ENCODE measurements at places on chromosomes 6 and 20.

DNA sequence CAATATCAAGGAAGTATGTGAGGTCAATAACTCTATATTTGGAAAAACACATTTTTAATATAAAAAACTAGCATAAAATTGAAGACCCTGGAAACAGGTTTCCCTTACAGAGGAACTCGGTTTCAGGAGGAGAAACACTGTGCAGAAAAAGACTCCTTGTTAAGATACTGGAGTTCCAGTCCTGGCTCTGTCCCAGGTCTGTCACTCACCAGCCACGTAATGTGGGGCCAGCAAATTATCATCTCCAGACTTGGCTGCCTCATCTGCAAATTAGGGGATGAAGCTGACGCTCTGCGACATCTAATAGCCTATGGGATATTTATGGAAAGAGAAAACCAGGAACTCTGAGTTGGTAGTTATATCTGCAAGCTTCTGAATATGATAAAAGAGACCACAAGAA lies 702.7 kb downstream of the EPHA7 start:
- DNase-seq = no peak

DNA sequence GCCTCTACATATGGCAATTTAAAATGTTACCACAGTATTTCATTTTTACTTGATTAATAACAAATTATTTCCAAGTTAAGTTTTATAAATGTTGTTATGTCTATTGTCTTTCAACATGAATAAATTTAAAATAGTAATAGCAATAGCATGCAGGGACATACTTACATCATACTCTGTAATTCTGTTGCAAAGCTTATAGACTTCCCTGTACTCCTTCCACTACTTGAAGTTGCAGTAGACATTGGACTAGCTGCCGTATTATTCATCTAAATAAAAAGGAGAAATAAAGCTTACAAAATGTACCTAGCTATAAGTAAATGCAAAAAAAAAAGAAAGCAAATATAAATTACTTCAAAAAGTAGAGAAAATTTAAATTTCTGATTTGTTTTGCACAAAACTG lies 12.7 kb downstream of the SUPT3H start:
- DNase-seq = no peak

DNA sequence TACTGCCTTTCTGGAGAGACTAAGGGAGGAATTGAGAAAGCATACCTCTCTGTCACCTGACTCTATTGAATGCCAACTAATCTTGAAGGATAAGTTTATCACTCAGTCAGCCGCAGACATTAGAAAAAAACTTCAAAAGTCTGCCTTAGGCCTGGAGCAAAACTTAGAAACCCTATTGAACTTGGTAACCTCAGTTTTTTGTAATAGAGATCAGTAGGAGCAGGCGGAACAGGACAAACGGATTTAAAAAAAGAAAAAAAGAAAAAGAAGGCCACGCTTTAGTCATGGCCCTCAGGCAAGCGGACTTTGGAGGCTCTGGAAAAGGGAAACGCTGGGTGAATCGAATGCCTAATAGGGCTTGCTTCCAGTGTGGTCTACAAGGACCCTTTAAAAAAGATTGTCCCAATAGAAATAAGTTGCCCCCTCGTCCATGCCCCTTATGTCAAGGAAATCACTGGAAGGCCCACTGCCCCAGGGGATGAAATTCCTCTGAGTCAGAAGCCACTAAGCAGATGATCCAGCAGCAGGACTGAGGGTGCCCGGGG lies 43.1 kb upstream of the RNF182 start:
- peak; percentile 71 for DNase-seq

DNA sequence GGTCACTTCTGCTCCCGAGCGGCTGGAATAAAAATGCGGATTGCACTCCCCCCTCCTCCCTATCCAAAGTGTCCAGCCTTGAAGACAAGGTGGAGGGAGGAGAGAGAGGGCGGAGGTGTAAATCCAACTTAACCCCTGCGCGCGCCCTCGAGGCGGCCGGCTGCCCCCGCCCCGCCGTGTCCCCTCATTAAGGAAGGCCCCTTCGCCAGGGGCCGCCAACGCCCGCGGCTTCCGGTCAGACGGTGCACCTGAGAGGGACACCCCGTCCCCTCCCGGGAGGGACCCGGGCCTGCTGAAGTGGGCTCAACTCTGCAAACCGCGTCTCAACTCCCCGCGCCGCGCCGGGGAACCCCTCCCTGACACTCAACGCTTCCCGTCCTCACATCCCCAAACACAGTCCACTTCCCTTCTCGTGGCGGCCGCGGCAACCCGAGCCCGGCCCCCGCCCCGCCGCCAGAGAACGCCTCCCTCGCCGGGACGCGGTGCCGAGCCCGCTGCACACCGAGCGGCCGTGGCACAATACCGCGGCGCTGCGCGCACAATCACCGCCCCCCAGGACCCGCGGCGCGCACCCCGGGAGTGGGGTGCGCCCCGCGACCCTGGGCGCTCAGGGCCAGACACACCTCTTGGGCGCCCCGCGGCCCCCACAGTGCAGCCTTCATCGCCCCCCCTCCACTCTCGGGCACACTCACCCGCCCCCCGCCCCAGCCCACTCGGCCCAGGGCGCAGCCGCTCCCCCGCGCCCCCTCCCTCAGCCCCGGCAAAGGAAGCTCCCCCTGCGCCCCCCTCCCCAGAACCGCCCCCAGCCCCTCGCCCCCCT lies 102.5 kb downstream of the NOL4L start:
- peak; percentile 41 for DNase-seq

DNA sequence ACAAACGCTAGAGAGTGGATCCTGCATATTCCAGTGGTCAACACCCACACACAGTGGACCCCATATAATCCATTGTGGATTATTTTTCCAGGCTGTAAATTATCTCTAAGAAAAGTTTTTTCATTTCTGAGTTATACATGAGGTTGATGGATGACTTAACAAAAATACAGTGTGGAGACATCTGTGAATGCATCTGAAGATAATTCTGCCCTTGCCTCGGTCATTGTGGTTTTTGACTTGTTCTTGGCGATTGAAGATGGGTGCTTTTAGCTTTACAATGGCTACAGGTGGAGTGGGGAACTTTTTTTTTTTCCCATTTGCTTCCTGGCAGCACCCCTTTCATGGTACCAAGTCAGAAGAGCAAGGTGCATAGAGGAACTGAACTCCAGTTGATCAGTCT lies 242.7 kb downstream of the MYLK4 start:
- no peak for DNase-seq

GRCh38 chr20:47557218-47557617 lies 55.5 kb downstream of the NCOA3 start:
- DNase-seq = no peak

DNA sequence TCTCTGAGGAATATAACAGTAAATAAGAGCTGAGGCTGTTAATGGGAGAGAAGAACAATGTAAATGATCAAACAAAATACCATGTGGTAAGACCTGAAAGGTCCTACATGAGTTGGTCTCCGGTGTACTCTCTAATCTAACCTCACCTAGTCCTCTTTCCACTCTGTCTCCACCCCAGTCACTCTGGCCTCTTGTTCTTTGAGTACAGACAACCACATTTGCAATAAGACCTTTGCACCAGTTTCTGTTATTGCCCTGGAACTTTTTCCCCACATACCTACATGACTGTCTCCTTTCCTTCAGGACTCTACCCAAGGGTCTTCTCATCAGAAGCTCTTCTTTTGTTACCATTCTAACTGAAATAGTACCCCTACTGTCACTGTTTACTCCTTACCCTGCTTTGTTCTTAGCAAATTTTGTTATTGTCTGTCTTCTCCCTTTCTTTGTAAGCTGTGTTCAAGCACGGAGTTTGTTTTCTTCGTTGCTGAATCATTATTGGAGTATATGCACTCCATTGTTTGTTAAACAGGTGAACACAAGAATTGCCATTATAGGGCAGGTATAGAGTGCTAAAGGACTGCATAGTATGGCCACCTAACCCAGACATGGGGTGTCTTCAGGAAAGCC lies 37.3 kb downstream of the MAPK14 start:
- DNase-seq = no peak

GRCh38 chr20:4016340-4017050 lies 1.1 kb upstream of the RNF24 start:
- no peak for DNase-seq

- DNase-seq = no peak
Observed at GRCh38 chr6:39057251-39058155, 8.9 kb downstream of the GLP1R start.

- DNase-seq = no peak
Observed at GRCh38 chr20:51900443-51900842, 98.1 kb upstream of the SALL4 start.

DNA sequence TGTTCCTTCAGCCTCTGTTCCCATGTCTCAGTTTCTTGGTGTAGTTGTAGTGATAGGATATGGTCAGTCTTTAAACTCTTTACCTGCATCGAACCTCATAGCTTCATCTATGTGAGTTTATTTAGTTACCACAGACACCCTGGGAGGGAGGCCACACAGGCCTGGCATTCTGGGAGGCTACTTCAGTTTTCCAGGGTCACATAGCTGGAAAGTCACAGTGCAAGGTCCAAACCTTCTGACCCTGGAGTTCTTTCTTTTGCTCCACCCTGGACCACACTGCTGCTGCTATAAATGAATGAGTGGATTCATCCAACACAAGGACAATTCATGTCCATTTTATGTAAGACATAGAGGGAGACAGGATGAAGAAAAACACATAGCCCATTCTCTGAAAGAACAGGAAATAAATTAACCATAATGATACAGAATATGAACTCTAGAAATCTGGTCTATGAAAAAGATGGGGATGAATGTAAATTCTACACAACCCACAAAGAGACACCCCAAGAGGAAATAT lies 60.8 kb downstream of the LAMA4 start:
- DNase-seq = no peak

- peak; percentile 99 for DNase-seq
Observed at GRCh38 chr20:35768731-35769664, 2.8 kb upstream of the PHF20 start.
